ENCODE measurements at places on chromosomes 11 and 22.

GRCh38 chr11:76637491-76638269, 32.9 kb downstream of the LRRC32 start:
- no peak for DNase-seq

GRCh38 chr11:15640318-15640717, 525.6 kb downstream of the INSC start:
- DNase-seq: no peak

DNA sequence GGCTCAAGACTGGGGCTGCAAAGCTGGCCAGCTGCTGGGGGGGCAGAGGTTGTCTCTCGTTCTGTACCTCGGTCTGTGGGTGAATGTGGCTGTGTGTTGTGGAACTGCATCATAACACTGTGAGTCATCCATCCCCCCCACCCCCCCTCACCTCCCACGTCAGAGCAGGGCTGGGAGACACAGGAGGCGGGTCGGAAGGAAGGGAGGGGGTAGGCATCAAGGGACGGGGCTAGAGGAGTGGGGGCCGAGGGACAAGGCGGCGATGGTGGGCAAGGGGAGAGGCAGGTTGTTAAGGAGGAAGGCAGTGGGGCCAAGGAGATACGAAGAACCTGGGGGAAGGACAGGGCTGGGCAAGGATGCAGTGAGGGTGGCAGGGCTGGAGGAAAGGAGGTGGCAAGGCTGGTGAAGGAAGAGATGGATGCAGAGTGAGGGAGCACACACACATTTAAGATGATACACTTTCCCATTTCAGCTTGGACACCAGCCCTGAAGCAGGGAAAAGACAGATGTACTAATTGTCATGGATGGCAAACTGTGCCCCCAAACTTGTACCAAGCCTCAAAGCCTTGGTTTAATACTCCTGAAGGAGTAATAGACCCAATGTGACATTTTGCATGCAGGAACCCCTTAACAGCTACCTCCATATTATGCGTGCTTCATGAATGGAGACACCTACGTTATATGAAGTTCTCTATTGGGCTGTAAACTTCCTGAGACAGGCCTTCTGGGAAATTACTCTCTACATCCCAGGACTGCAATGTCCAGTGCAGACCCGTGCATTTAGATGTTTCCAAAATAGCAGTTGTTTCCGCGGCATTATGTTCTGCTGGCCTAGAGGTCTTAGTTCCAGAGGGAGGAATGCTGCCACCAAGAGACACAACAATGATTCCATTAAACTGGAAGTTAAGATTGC, at the start of gene YPEL4:
Gene YPEL4, minus strand, starts transcription at position 87 of the 913 bp plus-strand sequence. CDS start 2,805 bp downstream, outside the sequence.
- peak; percentile 39 for DNase-seq

DNA sequence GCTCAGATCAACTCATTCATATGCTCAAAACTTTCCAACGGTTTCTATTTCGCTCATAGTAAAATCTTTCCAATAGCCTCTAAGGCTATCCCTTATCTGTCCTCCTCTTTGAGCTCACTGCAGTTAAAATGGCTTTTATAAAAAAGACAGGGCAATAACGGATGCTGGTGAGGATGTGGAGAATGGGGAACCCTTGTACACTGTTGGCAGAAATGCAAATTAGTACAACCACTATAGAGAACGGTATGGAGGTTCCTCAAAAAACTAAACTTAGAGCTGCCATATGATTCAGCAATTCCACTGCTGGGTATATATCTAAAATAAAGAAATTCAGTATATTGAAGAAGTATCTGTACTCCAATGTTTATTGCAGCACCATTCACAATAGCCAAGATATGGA, 345.6 kb downstream of the DLG2 start:
- no peak for DNase-seq

- no peak for DNase-seq
Observed at GRCh38 chr11:9150501-9150900, 59.1 kb upstream of the SCUBE2 start.

DNA sequence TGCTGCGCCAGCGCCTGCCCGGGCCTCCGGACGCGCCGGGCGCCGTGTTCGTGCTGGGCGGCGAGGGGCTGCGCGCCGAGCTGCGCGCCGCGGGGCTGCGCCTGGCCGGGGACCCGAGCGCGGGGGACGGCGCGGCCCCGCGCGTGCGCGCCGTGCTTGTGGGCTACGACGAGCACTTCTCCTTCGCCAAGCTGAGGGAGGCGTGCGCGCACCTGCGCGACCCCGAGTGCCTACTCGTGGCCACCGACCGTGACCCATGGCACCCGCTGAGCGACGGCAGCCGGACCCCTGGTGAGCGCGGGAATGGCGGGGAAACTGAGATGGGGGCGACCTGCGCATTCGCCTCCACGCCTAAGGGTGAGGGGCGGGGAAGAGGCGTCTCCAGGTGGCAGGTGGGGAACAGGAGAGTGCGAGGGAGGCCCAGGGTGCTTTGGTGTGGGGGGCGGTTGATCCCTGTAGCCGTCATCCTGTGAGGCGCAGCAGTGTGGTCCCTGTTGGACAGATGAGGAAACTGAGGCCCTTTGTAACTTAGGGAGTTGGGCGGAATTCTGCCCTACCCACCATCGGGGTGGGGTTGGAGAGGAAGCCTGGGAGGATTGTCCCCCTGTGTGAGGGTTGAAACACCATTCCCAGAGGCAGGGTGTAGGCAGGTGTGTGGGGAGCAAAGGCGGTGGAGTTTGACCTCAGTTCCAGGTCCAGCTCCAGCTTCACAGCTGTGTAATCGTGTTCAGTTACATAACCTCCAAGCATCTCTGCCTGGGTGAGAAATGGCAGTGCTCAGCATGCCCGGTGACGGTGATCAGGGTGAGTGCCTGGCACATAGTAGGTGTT, 758 bp downstream of the PDXP start:
- peak; percentile 75 for DNase-seq

GRCh38 chr11:47186076-47186699, at the start of gene PACSIN3:
Gene PACSIN3, minus strand, starts transcription at chr11:47186434. Its CDS starts 3,707 bp downstream, at chr11:47182727.
- DNase-seq: peak; percentile 67

GRCh38 chr22:25147642-25147928, 52.1 kb upstream of the CRYBB3 start:
- no peak for DNase-seq

DNA sequence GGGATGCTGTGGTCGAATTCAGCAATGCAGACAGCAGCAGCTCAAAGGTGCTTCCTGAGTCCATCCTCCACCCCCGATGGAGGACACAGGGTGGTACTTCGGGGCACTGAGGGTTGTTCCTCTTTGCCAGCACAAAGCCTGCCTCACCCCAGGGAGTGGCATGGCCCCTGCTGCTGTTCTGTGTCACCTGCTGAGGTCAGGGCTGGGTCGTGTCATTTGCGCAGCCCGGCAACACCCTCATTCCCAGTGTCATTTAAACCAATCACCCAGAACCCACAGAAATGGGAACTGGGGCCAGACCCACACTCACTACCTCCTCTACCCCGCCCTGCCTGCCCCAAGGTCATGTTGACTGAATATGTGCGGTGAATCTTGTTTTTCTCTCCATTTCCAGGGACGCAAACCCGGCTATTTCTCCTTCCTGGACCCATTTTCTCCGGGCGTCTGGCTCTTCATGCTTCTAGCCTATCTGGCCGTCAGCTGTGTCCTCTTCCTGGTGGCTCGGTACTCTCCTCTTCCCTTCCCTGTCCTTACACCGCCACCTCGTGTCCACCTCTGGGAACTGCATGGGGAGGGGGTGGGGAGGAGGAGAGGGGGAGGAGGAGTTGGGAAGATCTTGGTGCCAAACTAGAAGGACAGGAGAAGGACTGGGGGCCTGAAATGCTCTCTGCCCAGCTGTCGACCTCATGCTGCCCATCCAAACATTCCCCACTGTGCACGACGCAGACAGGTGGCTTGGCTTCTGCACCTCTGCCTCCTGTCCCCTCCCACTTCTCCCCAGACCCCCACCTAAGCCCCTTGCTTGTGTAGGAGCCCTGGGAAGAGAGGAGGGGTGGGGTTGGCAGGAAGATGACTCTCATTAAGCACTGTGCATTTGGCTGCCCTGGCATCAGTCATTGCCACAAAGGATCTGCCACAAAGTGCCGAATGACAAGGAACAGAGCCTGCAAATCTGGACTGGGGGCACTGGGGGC, 71.2 kb upstream of the TBCEL start:
- peak; percentile 94 for DNase-seq

DNA sequence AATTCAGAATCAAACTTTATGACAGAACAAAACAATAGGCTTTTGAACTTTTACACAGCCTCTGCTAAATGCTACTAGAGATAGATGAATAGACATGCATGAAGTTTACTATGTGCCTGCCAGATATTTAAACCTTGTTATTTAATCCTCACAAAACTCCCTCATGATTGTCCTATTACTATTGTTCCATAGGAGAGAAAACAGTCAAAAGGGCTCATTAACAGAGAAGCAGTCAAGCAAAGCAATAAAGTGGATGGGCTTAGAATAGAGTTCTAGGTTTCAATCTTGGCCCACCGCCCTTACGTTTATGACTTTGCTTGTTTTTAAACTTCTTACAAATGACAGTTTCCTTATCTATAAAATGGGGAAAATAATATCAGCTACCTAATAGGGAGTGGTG, 12.9 kb downstream of the CWC15 start:
- DNase-seq: no peak

DNA sequence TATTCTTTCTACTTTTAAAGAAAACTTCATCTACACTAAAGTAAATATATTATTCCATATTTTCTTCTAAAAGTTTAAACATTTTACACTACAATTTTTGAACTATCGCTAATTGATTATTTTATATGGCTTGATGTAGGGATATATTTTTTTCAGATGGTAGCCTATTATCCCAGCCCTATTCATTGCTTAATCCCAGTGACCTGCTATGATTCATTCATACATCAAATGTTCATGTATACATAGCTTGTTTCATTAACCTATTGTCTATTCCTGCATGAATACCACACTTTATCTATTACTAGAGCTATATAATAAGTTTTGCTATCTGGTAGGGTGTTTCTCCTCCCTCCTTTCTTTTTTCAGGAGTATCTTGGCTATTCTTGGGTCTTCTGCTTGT, 5.0 kb upstream of the ROBO4 start:
- no peak for DNase-seq

DNA sequence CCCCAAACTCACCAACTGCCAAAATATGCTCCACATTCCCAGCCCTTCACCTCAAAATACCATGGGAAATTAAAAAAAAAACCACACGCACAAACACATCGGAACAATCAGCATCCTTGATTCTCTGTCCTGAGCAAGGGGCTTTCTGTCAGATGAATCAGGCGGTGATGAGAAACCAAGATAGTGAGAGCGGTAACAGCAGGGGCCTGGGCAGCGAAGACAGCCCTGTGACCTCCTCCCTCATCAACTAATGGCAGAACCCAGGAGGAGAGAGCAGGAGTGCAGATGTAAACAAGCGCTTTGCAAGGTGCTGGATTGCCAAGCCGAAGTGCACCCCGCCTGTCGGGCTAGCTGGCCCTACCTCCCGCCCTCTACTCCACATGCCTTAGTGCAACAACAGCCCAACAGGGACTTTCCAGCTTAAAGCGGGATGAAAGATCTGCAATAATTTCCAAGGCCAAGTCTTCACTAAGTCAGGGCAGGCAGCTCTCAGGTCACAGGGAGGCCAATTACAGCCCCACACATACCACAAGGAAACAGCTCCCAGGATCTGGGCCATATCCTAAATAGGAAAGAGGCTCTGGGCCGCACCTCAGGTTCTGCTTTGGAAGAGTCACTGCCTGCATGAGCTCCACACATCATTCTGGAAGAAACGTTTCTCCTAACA, 72.2 kb upstream of the BID start:
- no peak for DNase-seq

DNA sequence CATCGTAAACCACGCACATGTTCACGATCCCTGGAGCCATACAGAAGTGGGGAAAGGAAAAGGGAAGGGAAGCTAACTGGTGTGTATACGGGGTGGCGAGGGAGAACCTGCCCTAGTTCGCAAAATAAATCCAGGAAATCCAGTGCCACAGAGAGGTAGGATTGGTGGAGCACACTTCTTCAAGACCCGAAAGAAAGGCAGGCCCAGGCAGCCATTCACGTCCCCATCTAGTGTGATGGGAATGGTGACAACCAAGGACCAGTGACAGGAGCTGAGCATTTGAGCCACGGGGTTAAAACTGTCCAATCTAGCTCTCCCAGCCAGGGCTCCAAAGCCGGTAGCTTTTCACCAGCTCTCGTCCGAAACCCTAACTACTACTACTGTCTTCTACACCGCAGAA, 53.7 kb downstream of the IGSF9B start:
- no peak for DNase-seq

DNA sequence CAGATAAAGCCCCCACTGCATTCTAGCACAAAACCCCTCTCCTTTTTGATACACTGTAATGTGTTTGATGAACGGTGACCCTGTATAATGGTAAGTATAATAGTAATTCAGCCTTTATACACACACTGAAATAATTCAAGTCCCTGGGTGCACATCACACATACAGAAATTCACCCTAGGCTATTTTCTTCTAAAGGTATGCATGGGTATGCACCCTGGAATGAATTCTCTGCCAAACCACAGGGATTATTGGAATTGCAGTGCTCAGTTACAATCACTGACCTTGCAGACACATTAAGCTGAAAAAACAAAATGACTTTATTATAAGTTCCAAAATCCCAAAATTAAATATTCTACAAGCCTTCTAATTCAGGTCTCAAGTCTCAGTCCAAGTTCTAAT, 245.9 kb upstream of the FAT3 start:
- no peak for DNase-seq

DNA sequence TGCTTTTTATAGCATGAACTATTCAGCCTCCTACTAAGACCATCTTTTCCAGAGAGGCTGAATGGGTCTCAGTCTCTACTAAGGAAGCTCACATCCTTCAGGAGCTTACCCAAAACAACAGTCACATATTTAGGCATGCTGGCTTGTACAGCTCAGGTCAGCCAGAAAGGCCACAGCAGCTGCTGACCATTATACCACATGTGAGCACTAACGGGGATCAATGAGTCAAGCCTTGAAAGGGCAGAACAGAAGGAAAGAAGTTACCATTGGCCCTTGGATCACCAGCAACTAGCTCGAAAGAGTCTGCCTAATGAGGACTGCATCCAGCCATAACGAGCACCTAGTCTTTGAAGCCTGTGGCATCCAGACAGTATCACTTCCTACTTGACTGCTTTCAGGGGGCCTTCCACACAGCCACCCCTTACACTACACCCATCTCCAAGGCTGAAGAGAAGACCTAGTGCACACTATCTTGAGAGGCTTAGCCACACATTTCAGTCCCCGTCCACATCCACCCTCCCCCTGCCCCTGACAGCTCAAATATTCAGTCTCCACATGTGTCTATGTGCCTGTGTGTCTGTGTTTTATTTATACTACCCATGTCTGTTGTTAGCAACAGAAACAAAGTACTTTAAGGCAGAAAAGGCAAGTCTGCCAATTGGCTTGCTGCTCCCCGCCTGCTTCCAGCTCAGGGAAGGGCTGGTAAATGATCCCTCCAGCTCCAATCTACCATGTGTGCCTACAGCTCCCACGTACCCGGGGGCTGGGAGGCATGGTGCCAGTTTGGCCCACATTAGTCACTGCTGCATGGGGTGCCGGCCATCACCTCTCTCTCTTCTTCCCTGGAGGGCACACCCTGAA, 95.5 kb downstream of the RPL27A start:
- peak; percentile 35 for DNase-seq

GRCh38 chr11:73176145-73176873, 34.2 kb upstream of the FCHSD2 start:
- DNase-seq: no peak

DNA sequence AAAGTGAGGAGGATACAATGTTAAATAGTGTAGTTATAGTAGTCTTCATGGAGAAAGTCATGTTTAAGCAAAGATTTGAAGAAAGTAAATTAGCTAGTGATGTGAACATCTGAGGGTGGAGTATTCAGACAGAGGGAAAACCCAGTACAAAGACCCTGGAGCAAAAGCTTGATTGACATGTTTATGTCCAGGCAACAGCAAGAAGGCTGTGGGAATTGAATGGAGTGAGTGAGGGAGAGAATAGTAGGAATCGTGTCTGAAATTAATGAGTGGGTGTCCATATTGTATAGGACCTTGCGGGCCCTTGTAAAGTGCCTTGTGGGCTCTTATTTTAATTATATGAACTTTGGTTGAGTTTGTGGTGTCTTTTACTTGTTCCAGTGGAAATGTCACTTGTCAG, 424.1 kb upstream of the KIRREL3 start:
- DNase-seq: no peak

Measured in NCI-H69 (cell line).